Ureter (tissue), 1 donor: ENCODE measurements at places on chromosomes 2 and 18. TPM values are rescaled to one million over a fixed set of nuclear protein-coding genes. Genes with fewer than 3 reads are reported as not detected.

DNA sequence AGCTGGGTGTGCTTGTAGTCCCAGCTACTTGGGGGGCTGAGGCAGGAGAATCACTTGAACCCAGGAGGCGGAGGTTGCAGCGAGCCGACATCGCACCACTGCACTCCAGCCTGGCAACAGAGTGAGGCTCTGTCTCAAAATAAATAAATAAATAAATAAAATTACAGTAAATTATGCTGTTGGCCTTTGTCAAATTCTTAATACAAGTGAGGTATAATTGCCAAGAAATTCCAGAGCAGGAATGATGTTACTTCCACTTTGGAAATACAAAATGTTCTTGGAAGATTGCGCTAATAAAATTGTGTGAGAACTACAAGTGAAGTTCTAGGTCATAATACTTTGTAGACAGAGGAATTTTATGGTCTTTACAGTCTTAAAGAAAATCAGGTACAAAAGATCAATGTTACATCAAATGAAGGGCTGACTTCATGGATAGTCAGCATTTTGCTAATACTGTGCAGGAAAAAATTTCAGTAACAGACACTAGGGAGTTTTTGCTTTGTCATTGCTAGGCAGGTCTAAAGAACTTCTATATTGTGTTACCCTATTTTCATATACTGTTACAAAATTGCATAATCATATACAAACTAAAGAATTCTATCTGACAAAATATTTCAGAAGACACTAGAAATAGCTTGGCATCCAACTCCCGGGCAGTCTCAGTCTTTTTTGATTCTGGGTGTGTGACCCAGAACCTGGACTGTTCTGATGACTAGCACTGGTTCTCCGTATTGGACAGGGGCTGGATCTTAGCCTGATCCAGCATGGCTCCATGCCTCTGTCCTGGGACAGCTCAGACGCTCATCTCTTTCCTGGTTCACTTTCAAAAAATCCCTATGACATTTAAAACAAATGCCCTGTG lies 76.0 kb upstream of the STK17B start:
- DNase-seq = no peak

DNA sequence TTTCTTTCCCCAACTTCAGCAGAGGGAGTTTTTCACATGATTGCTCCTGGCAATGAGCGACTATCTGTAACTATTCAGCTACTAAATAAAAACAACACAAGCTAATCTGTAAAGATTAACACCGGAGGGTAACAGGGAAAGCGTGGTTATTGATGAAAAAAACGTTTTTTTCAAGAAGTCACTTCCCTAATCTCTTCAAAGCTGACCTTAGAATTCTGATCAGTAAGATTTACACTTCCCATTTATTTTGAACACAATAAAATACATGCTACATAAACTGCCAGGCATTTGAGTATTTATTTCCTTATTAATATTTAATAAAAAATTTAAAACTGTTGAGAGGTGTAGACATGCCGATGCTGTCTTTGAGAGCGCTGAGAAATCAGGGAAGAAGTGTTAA lies 207.4 kb upstream of the HDAC4 start:
- DNase-seq = no peak

GRCh38 chr2:161173541-161174194 lies 13.4 kb downstream of the TANK start:
- DNase-seq = no peak

DNA sequence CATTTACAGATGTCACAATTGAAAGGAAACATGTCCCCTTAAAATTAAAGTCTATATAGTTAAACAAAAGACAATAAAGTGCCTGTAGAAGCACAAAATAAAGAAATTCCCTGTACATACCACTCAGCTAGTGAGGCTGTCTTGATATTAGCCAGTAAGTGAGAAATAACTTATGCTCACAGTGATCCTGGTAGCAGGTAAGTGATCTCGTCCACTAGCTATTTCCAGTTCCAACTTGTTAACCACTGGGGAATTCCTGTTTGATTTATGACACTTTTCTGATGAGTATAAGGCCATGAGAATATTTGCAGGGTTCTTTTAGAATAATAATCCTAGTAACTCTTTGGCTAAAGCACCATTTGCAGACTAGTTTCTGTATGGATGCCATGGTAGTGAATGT lies 127.9 kb upstream of the PGAP1 start:
- no peak for DNase-seq

DNA sequence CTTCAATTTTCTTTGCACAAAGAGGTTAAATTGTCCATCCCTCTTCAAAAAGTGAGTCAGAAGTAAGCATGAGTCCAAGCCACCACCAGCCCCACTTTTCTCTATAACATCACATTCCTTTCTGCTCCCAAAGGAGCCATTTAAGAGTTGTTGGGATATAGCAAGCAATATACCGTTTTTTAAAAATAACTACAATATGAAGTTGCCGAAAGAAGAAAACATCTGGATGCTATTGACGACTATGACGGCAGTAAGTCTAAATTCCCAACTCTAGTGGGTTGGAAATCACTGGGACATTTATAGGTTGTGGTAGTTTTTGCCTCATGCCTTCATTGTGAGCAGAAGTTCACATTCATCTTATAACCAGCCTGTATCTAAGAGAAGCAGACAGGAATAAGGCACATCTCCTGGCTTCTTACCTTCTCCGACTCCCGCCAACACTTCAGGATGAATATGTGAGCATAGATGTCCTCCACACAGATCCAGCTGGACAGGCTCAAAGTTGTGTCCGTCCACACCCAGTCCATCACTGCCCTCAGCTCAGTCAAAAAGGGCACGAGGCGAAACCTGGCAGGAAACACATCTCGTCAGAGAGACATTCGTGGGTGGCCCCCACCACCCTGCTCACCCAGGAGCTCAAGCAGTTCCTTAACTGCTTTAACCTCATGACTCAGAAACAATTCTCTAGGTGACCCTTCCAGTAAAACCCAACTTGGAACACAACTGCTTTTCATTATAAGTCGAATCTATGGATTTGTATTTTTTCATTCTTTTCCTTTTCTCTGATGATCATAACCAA lies 163.6 kb downstream of the NAPG start:
- DNase-seq = no peak

GRCh38 chr2:42974721-42975717 lies 182.6 kb upstream of the HAAO start:
- peak; percentile 79 for DNase-seq

DNA sequence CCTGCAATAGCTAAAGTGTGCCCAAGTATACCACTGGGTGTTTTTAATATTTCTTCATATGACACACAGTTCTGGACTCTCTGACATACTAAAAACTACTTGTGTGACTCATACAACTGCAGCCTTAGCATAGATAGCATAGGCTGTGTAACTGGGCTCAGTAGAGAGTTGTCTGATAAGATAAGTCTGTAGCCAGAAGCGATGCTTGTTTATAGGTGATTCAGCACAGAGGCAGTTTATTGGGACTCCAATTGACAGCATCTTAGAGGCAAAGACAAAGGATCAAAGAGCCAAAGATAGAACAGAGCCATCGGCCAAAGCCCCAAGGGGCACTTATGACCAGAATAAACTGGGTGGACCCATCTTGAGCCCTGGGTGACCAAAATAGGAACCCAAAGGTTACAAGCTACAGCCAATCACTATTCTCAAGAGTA lies 42.3 kb downstream of the AAK1 start:
- no peak for DNase-seq

Gene SLC16A14
- 9.2 TPM for total RNA-seq

DNA sequence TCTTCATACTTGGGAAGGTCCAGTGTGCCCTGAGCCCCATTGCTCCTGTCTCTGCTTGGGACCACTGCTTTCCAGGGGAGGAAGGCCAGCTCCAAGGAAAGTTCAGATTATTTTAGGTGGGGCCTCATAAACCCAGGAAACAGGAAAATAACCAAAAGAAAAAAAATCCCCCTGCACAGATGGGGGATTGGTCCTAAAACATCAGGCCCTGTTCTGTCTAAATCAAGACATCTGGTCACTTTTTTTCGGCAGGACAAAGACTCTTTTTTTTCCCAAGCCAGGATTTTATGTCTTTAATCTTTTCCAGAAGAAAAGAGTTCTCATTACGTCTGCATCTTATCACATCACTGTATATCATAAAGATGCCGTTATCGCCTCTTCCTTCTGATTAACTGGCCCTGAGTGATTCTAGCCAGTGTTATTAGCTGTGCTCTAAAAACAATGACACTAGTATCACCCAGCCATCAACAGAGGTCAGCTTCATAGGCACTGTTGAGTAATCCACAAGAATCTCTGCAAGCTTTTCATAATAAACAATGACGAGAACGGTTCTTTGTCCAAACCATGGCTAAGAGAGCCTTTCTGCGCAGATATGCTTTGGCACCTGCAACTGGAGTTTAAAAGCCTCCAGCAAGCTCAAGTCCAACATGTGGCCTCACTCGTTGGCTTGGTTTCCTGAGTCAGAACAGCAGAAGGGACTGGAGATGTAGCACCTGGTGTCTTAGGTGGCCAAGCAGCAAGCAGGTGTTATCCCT lies 138.2 kb downstream of the VAPA start:
- peak; percentile 71 for DNase-seq

Gene AMMECR1L
- total RNA-seq = 19.2 TPM

Gene ELOA2
- total RNA-seq = not detected

Gene EGR4
- not detected for total RNA-seq

GRCh38 chr2:88885275-88885674 lies 193.8 kb downstream of the RPIA start:
- DNase-seq = no peak

DNA sequence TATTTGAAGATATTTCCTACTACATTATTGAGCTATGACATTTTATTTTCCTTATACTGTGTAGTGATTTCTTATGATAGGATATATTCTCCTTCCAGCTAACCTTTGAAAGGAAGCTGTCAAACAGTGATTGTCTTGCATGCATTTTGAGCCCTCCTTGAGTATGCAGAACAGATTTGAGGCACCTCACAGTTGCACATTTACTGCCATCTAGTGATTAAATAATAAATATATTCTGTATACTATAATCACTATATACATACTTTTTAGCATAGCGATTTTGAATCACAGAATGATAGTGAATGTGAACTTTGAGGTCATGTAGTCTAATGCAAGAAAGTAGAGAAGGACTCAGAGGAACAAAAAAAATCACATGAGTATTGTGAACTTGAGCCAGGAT lies 268.4 kb upstream of the CDH19 start:
- DNase-seq = no peak

- DNase-seq = no peak
These were observed 303.4 kb upstream of the NCKAP5 start for GRCh38 chr2:133871545-133872209.

Gene DSC1
- not detected for total RNA-seq

Gene CHST10
- total RNA-seq = 6.8 TPM

GRCh38 chr2:217713395-217714286 lies 289.2 kb downstream of the TNS1 start:
- DNase-seq = peak; percentile 88

DNA sequence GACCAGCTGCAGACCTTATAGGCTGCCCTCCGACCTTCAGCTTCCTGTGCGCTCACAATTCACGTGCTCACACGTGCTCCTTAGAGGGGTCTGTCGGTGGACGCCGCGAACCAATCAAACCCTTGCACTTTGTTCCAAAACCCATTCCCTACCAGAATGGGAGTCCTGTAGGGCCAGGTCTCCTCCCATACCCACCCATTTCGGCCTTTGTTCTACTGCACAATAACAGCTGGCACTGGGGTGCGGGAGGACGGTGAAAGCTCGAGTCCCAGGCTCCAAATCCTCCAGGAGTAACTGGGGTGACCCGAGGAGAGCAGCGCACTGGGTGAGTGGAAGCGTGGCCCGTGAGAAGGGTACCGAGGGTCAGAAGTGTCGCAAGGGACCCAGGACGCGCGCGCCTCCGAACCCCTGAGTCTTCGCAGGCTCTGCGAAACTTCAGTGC lies 13.0 kb downstream of the SIX3 start:
- DNase-seq = no peak

DNA sequence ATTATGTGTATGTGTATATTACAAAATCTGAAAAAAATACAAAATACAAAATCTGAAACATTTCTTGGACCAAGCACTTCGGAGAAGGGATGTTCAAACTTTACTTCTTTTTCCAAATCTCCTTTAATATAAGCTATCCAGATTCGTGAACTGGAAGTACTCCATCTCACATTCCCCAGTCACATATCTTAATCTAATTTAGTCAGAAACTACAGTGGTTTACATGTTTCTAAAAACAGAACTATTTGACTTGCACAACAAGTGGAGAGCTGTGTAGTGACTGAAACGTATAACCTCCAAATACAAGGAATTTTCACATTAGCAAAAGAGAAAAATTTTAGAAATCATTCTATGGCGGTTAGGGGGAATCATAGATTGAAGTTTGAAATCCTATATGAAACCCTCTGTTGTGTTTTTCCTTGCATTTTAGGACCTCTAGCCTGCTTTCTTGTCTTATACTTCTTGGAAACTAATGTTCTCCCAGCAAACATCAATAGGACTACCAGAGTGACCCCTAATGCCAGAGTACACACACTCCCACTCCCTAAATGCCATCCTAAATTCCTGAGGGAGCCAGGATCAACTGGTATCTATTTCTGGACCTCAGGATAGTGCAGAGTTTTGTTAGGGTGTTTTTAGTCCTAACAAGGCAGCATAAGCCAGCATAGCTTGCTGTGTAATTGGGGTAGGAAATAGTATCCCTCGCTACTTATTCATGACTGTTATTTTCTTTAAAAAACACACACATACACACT lies 30.2 kb upstream of the ROCK1 start:
- DNase-seq = no peak

Gene TCF23
- 0.42 TPM for total RNA-seq

Gene POLR1B
- total RNA-seq = 28.7 TPM

Gene SRD5A2
- total RNA-seq = 0.65 TPM

- DNase-seq = no peak
These were observed 826.3 kb upstream of the CDH2 start for GRCh38 chr18:29003194-29003593.

Gene CHRNG
- total RNA-seq = not detected

GRCh38 chr18:56322406-56322805 lies 316.0 kb downstream of the TXNL1 start:
- DNase-seq = no peak

DNA sequence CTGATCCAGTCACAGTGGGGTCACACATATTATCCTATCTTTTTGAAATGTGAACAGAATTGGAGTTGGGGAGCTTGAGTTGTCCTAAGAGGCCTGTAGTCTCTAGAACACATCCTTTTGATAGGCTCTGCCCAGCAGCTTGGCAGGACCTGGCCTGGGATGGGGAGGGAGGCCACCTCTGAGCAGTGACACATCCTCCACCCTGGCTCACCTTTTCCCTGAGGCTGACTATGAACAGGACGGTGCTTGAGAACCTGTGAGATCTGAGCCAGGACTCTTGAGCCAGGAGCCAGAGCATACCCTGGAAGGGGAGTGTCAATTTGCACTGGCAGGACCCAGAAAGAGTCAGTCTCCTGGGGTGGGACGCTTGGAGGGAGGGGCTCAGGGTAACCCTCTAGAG lies 17.7 kb upstream of the ATP6V1B1 start:
- DNase-seq = no peak

Gene HRH4
- not detected for total RNA-seq
